NCI-H187 (cell line): ENCODE measurements at places on chromosomes 2 and 18.
A peak's percentile ranks its signal among the peaks of the same experiment; 100 is the strongest.

- no peak for DNase-seq
Observed at GRCh38 chr2:223475901-223476300, 126.3 kb downstream of the SCG2 start.

DNA sequence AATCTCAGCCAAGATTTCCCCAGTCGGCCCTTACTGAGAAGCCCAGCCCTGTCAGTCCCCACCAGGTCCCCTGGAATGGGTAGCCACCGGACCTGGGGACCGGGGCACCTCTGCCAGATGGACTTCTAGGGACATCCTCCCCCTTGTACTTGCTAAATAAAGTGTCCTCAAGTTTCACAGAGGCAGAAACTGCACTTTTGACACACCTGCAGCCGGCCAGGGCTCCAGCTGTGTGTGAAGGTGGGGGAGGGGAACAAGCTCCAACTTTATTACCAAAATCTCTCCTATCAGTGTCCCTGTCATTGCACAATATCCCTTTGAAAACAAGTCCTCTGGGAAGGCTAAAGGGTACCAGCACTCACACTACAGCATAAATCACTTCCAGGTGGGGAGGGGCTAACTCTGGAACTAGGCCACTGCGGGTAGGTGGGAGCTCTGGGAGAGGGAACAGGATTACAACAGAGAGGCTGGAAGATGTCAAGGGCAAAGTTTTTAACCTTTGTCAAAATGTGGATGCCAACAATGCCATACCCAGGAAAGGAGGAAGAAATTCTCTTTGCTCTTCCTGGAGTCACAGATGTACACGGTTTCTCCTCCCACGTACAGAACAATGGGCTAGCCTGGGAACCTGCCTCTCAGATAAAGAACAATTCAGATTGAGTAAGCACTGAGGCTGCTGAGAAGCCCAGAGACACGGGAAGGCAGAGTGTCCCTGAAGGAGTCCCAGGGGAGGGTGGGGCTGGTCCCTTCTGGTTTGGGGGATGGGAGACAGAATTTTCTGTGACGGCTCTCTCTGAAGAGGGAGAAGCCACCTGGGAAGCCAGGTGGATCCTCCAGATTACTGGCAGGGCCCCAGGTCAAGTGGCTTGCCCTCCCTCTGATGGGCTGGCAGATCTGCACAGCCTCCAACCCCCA lies 11.0 kb downstream of the SDC1 start:
- peak; percentile 97 for DNase-seq

- DNase-seq = no peak
Observed at GRCh38 chr2:193315428-193316091, 1120.8 kb upstream of the TMEFF2 start.

DNA sequence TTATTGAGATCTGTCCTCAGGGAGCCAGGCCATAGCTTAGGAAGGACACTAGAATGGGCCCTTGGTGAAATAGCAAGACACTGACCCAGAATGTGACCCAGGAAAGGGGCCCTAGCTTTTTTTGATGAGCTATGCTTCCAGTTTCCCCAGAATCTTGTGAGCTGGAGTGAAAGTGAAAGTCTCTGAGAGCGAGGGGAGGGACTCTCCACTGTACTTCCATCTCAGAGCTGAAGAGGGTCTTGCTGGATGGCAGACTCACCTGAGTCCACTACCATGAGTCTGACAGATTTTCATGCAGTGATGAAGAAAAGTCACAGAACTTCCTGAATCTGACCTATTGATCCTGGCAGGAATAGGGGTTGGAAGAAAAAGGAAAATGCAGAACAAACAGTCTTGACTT lies 3.1 kb downstream of the ARHGAP25 start:
- no peak for DNase-seq

GRCh38 chr2:223214394-223215253 lies 162.6 kb downstream of the KCNE4 start:
- no peak for DNase-seq

DNA sequence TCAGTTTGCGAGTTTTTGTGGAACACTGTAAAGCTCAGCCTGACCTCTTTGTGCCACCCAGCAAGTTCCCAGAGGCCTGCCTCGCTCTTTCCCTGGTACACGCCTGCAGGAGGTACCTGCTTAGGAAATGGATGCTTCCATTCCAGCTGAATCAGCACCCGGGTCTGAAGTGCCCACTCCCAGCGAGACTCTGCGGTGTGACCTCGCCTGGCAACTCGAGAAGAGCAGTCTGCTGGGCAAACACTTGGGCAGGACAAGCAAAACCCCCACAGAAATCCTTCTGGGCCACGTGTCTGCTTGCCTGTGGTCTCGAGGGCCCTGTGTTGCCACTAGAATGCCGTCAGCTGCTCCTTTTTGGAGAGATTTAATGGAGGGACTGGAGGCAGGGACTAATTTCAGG lies 127.6 kb downstream of the MAPK4 start:
- peak; percentile 86 for DNase-seq

DNA sequence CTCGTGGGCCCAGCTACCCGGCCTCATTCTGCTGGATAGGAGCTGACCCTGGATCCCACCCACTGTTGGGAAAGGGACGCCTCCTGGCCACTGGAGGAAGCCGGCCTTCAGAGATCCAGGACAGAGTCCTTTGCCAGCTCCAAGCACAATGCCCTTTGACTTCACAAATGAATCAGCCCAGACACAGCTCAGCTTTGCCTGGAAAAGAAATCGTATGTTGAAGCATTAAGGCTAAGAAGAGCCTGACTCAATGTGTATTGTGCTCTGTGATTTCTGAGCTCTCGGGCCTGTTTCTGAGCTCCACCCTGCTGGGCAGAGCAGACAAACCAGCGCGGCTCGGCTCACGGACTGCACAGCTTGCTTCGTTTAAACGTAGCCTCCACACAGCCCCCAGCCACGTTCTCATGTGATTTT lies 162.9 kb upstream of the APCDD1 start:
- no peak for DNase-seq

DNA sequence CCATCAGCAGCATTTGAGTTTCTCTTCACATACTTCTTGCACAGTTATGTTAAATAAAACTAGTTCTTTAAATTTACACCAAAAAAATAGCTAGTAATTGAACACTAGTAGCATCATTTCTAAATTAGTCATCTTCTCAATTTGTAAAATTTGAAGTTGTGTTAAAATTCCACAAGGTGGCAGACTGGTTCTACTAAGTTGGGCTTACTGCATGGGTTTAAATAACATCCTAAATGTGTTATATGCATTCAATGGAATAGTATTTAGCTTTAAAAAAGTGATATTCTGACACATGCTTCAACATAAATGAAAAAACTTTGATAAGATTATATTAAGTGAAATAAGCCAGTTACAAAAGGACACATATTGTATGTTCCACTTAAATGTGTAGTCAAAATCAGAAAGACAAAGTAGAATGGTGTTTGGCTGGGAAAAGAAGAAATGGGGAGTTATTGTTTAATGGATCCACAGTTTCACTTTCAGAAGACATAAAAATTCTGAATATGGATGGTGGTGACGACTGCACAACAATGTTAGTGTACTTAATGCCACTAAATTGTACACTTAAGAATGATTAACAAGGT lies 28.7 kb upstream of the RPRD1A start:
- no peak for DNase-seq

DNA sequence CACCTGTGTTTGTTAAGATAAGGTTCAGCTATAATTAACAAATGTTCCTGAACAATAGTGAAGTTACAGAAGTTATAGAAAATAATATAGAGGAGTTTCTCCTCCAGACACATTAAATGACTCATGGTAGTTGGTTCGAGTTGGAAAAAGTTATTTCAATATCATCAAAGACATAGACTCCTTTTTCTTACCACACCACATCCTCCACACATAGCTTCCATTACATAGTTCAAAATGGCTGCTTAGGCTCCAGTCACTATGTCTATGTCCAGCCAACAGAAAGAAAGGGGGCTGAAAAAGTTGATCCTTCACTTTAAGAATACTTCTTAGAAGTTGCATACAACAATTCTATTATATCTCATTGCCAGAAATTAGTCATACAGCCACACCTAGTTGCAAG lies 50.7 kb downstream of the DYNAP start:
- DNase-seq = no peak

GRCh38 chr2:168730344-168730743 lies 72.1 kb upstream of the NOSTRIN start:
- DNase-seq = no peak

- DNase-seq = no peak
Observed at GRCh38 chr18:31825772-31826171, 65.1 kb upstream of the SLC25A52 start.

DNA sequence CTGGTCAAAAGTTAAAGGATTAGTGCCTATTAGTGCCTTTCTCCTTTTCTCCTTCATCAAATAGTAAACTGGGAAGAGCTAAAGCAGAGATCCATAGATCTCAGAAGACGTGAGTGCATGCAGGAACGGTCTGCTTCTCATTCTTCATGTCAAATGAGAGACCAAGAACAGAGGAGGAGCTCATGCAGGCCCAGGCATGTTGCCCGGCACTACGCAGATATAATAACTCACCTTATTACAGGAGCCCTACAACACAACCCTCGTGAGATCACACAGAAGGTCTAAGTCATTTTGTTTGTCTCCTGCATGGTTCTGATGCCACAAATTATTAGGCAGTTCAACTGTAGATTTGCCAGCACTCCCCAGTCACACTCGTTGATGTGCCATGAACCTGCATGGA lies 71.8 kb downstream of the CMPK2 start:
- DNase-seq = no peak

DNA sequence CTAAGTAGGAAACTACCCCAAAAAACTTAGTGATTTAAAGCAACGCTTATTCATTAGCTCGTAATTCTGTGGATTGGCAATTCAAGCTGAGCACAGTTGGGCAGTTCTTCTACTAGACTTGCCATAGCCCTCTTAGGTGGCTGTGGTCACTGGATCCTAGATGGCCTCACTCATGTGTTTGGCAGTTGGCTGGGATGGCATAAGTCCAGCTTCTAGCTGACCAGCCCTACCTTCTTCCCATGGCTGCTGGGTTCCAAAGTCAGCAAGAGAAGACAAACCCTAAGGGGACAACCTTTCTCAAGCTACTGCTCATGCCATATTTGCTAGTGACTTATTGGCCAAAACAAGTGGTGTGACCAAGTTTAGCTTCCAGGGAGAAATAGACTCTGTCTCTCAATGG lies 95.3 kb downstream of the COPS8 start:
- DNase-seq = no peak

- DNase-seq = no peak
Observed at GRCh38 chr18:64380117-64380516, 231.2 kb upstream of the LINC00305 start.

- DNase-seq = no peak
Observed at GRCh38 chr2:218658671-218659257, 659 bp downstream of the ZNF142 start.

- no peak for DNase-seq
Observed at GRCh38 chr2:241620419-241620769, 16.6 kb downstream of the THAP4 start.

- no peak for DNase-seq
Observed at GRCh38 chr2:134675314-134675713, 43.5 kb downstream of the TMEM163 start.

- no peak for DNase-seq
Observed at GRCh38 chr18:61612517-61612916, 279.3 kb downstream of the CDH20 start.

- no peak for DNase-seq
Observed at GRCh38 chr2:21039080-21039556, 4.8 kb downstream of the APOB start.

GRCh38 chr2:73243884-73244570 lies 9.9 kb downstream of the CCT7 start:
- DNase-seq = no peak
